ENCODE measurements at places on chromosomes 2 and 18. TPM values are rescaled to one million over a fixed set of nuclear protein-coding genes. Genes with fewer than 3 reads are reported as not detected.

DNA sequence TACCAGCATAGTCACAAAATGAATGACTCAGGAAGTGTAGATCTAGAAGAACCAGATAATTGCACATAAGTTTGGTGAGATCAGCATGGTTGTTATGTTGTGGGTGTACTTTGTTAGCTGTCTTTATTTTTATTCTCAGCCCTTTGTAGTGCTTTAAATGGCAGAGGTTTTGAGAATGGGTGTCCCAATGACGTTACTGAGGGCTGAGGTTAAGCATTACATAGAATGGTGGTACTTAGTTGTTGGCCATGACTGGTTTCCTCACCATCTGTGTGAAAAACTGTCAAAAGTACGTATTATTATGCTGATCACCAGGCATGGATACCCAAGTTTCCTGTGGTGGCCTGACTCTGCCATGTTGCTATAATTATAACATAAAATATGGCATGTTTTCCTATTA, 165.8 kb downstream of the UBE2E3 start:
- no peak for DNase-seq

- peak; percentile 99 for DNase-seq
These were observed 656 bp downstream of the ADI1 start for GRCh38 chr2:3518496-3519254.

Gene LRRTM1
- 7.2 TPM for total RNA-seq

Gene G6PC2
- not detected for total RNA-seq

DNA sequence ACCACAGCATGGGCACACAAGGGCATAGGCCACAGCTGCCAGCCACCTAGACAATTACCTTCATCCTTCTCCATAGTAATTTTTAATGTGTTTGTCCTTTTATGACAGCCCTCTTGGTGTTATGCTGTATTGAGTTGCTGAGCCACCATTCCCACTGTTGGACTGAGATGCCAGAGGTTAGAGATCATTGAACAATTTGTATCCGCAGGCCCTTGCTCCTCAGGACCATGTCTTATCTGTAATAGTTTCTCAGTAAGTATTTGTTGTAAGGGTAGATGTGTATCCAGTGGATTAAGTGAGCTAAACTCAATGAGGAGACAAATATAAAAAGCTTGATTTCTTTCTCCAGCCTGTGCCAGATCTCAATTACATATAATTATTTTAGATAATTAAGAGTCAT, 832.8 kb upstream of the ID2 start:
- DNase-seq = no peak

GRCh38 chr2:181790716-181791649, 100.5 kb upstream of the ITPRID2 start:
- DNase-seq = no peak

- DNase-seq = no peak
These were observed 10.3 kb downstream of the CCL20 start for GRCh38 chr2:227823922-227824321.

DNA sequence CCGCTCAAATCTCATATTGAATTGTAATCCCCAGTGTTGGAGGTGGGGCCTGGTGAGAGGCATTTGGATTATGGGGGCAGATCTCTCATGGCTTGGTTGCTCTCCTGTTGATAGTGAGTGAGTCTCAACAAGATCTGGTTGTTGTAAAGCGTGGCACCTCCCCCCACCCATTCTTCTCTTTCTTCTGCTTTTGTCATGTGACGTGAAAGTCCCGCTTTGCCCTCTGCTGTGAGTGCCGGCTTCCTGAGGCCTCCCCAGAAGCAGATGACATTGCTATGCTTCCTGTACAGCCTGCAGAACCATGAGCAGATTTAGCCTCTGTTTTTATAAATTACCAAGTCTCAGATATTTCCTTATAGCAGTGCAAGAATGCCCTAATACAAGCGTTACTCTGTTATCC, 673.8 kb downstream of the ADCYAP1 start:
- DNase-seq = no peak

Gene C2orf80
- not detected for total RNA-seq

DNA sequence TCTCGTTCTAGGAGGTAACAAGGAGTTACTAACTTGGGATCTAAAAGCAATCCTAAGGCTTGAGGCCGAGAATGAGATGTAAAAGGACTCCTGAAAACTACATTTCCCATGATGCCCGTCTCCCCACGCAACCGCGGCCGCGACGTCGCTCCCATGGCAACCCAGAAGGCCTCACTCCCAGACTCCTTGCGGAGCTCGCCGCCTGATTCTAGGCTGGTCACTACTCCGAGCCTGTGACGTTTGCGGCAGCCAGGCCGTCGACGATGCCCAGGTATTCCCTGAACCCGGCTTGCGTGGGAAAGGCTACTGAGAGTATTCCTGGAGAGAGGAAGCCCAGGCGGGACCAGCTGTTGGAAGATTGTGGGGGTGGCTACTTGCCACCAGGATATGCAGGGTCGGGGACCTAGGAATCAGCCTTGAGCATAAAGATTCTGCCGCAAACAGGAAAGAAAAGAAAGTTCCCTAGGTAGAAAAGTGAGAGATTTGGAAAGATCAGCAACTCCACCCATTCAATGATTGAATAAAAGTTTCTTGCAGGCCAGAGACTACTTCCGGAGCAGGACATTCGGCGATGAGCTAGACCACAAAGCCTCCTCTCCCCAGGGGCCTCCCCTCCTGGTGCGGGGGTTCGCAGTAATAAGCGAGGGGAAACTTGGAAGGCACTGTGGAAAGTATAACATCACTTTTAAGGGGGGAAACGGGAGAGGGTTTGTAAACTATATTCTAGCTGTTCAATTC, at the start of gene DYNC2LI1:
Gene DYNC2LI1 (plus strand): TSS at position 164 of the 738 bp plus-strand sequence. CDS start 100 bp downstream, at position 264.
- DNase-seq = peak; percentile 94

Gene MAP4K3
- total RNA-seq = 50.4 TPM

GRCh38 chr2:99605036-99605435, 115.2 kb upstream of the REV1 start:
- no peak for DNase-seq

Gene GULP1
- 70.1 TPM for total RNA-seq

- DNase-seq = no peak
These were observed 313.0 kb upstream of the SLC39A10 start for GRCh38 chr2:195343942-195344530.

DNA sequence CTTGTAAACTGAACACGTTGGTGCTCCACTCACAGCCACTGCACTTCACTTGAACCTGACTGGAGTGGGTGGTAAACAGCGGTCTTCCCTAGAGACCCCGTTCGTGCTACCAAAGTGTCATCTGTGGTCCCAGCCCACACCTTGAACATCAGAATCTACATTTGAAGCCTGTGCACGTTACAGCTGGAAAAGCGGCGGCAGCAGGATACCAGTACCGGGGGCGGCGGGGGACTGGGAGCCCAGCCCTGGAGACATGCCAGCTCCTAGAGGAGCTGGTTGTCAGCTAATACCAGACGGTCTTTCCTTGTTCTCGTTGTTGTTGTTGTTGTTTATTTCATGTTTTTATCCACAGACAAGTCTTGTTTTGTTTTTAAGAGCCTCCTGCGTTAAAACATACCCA, 156.7 kb downstream of the WDSUB1 start:
- peak; percentile 67 for DNase-seq

DNA sequence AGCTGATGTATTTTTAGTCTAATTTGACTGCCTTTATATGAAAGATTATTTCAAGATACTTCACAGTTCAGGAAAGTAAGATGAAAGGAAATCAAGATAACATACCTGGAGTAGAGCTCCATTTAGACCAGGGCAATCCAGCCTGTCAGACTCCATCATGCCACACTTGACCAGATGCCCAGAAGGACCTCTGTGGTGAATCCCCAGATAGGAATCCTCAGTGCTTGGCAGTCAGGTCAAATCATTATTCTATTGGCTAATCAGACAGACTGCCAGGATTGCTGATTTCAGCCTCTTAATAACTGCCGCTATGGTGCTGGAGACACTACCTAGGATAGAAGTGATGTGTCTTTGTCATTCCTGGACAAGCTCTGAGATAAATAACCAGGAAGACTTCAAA, 404.2 kb downstream of the STK39 start:
- no peak for DNase-seq

Gene ALK
- 0.18 TPM for total RNA-seq

Gene ACOXL
- total RNA-seq = not detected

Gene LRP1B
- total RNA-seq = 0.62 TPM

DNA sequence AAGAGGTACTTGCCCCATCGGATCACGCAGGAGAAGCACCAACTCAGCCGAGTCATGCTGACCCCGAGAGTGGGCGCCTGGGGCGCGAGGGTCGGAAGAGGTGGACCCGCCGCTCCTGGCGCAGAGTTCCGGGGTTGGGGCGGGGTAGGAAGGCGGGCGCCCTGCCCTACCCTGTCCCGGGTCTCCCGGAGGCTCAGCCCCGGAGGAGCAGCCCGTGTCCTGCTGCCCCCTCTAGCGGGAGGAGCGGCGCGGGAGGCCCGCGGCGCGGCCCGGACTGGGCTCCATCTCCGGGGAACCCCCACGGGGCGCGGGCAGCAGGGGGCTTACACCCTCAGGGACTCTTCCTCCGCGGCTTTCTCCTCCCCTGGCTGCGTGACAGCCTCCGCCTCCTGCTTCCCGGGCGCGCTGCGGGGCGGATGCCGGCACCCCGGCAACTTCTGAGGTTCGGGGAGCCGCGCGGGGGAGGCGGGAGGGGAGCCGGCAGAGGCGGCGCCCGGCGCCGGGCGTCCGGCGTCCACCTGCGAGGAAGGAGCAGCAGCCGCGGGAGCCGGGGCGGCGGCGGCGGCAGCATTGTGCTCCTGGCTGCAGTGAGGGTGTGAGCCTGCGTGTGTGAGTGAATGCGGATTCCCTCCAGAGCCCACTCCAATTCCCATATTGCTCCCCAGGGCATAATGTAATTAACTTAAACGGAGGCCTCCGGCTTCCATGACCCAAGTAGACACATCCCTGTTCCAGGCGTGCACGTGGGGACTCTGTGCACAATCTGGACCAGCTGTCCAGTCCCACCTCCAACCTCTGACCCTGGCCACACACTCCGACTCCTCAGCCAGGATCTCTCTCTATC, 7.6 kb upstream of the TNS1 start:
- DNase-seq = peak; percentile 75

Gene FAM110C
- 0.58 TPM for total RNA-seq

- DNase-seq = no peak
These were observed 15.3 kb downstream of the STRN start for GRCh38 chr2:36951027-36951518.

DNA sequence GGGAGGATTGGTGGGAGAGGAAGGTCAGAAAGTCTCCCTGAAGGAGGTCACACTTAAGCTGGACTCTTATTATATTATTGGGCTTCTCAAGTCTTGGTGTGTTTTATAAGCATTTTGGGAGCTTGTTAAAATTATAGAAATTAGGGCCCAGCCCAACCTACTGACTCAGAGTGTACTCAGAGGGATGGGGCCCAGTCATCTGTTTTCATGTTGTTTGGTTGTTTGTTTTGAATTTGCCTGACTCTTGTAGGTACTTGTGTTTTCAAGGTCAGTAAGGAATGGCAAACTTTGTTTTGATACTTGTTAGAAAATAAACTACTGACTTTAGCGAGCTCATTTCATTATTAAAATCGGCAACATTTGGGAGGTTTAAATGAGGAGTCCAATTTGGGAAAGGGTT, 152.0 kb downstream of the INSIG2 start:
- no peak for DNase-seq

GRCh38 chr2:121472470-121472993, 58.1 kb upstream of the RNU4ATAC start:
- no peak for DNase-seq

Gene CFC1
- total RNA-seq = not detected

DNA sequence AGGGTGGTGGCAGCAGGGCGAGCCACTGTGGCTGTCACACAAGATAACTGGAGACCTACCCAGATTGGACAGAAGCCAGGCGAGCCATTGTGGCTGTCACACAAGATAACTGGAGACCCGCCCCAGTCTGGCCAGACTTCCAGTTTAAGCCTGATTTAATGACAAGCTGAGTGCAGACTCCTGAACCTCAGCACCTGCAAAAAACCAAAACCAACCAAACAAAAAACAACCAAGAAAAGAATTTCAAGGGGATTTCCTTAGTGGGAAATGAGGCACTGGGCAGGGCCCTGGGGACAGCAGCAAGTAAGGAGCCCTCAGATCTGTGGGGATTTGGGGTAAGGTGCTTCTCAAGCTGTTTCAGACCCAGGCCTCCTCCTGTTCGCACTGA, 95.2 kb upstream of the BOD1L2 start:
- no peak for DNase-seq

DNA sequence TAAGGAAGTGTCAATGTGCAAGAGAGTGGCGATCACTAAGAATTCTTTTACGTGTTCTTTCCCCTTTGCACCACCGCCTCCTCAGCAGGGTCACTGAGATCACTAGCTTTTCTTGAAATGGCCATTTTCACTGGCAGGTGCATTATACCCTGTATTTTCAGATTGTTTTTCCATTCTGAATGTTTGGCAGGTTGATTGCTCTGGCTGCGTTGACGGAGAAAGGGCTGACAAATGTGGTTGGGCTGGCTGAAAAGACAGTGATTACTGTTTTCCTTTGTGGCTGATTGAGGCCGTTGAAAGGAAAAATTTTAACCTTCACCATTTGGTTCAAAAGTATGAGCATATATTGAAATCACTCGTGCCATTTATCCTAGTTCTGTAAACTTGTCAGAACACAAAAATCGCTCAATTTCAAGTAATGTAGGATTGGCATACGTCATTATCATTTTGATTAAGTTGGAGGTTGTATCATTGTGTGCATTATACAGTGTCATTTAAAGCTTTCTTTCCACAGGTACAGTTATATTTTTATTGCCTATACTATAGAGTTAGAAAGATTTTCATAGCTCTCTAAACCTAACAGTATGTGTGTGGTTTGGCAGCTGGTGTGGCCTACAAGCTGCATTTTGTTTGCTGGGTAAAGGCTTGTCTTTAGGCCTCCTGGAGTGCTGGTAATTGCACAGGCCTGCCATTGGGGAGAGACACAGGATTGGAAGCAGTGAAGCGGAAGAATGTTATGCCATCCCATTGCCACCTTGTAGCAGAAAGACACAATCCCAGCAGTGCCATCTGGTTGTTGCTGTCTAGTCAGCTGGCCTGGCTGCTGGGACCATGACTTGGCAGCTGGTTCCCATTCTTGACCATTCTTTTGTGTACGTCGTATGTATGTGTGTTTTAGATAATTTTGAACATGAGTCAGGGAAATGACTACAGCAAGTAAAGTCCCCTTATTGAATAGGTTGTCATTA, 36.7 kb downstream of the DYNC1I2 start:
- no peak for DNase-seq

- no peak for DNase-seq
These were observed 483.8 kb downstream of the GALR1 start for GRCh38 chr18:77733292-77733903.

- DNase-seq = no peak
These were observed 118.3 kb upstream of the DOK6 start for GRCh38 chr18:69282371-69282770.

DNA sequence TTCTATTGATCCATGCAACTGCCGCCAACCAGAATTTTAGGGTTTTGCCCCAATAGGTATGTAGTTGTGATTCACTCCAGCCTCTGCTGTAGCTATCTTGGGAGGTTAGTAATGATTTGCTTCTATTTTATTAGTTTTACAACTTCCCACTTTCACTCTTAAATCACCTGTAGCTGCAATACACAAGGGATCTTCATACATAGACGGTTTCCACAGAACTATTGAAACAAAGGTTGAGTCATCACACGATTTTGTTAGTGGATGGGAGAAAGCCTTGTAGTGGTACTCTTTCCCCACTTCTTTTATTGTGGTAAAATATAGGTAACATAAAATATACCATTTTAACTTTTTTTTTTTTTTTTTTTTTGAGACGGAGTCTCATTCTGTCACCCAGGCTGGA, 104.2 kb upstream of the SPRED2 start:
- DNase-seq = no peak

GRCh38 chr2:112031473-112032223, 23.4 kb upstream of the TMEM87B start:
- DNase-seq = no peak

- DNase-seq = no peak
These were observed 116.8 kb downstream of the L3MBTL4 start for GRCh38 chr18:6297875-6298274.

Gene NEU4
- not detected for total RNA-seq

Gene MYO1B
- 74.9 TPM for total RNA-seq
